ELF-1 (cell line): ENCODE measurements at places on chromosomes 4 and X.
A peak's percentile ranks its signal among the peaks of the same experiment; 100 is the strongest.

- no peak for DNase-seq
Observed at GRCh38 chr4:148053298-148054003, 321.6 kb downstream of the ARHGAP10 start.

DNA sequence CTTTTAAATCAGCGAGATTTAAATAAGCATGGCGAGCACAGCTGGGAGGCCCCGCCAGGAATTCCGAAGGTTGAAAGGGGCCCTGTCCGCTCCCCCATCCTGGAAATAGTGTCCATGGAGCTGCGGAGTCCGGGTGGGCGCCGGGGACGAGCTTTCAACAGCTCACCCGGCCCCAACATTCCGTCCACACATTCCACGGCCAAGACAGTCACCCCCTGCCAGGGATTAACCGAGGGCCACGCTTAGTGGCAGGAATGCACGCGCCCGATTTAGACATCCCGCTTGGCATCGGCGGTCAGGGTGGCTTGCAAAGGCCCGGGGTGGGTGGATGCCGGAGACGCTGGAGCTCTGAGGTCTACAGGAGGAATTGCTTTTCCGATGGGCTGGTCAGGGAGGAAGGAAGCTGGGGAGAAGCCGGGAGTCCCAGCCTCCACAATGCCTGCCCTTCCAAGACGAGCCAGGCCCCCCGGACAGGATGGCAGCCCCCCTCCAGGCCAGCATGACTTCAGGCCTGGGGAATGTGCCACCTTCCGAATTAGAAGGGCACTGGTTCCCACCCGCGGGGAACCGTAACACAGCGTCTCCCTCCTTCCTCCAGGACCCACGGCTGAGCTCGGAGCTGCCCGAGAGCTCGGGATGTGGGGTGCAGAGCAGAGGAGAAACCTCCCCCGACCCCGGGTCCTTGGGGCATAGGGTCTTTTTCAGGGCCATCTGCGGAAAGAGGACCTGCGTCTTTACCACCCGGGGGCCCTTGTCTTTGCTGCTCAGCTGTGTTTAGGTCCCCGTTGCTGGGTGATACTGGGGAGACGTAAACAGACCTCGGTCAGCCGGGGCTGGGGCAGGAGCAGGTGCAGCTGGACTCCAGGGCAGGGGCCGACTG is 26.9 kb upstream of the PPP2R3B start:
- DNase-seq, result peak; percentile 68

DNA sequence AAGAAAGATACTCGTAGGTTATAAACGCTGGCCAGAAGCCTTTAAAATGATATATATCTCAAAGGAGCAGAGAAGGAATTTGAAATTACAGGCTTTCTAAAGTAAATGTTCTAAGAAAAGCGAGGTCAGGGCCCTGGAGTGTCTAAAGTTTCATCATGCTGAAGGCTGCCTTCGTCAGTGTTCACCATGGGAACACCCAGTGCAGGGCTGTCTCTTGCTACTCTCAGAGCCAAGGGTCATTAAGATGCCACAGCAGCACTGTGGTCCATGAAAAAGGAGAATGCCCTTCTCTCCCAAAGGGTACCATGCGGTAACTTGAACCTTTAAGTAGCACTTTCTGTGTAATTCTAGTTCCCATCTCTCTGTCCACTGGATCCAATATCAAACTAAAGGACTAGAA is 174.5 kb upstream of the NWD2 start:
- DNase-seq, result no peak

DNA sequence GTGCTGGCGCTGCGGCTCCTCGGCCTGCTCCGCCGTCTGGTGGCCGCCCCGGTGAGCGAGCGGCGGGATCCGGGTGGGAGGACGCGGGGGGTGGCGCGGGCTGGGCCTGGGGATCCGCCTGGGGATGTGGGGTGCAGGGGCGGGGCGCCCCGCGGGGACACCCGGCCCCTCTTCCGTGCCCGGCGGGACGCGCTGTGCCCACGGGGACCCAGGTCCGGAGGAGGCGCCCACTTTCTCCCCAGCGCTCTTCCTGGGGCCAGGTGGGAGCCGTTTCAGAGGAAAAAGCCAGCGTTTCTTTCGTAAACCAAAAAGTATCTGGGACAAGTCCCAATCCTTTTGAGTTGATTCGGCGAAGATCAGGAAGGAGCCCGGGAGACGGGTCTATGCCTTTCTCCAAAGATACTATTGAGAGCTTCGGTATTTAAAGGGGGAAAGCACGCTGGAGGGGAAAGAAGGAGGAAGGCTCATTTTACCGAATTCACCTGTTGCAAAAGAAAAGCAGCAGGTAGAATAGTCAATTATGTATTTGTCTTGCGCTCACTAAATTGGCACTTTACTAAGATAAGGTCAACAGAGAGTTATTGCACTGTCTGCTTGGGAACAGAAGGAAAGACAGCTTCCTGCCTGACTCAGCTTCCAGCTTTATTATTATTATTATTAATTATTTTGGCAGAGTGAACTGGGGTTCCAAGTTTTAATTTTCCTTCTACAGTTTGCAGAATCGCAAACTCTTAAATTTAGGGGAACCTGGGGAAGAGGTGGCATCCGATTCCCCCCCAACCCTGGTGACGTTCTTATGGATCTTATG is 81.5 kb upstream of the CD99 start:
- DNase-seq, result peak; percentile 38

DNA sequence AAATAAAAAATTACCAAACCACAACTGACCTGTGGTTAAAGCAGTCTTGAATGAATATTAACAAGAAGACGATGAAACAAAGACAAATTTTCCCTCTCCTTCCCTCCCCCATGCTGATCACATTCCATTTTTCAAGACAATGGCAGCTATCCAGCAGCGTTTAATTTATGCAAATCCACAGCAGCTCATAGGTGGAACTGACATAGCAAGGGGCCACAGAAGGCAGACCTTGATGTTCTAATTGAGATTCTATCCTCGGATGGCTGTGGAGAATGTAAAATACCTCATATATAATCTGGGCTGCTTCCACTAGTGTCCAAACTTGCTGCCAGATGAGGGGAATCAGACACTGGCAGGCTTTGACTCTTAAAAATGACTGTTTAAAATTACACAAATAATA is 211.5 kb downstream of the CHRDL1 start:
- no peak for DNase-seq

- DNase-seq, result peak; percentile 48
Observed at GRCh38 chrX:21479695-21480270, 105.6 kb downstream of the CNKSR2 start.

DNA sequence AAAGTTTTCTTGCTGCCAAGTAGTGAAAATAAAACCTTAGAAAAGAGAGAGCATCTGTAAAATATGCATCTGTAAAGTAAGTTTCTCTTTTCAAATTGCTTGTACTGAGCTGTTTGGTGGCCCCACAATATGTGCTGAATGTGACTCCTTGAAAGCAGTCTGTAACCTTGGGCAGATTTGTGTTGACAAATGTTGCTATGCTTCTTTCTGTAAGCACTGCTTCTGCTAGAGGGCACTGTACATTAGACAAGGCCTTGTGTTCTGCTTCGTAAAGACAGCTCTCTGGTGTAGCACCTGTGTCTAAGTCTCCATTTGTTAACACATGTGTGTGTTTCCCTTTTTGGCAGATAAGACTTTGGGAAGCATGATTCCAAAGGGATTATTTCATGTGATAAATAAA is 56.6 kb upstream of the NRK start:
- no peak for DNase-seq

- DNase-seq, result no peak
Observed at GRCh38 chrX:150828785-150829184, 69.7 kb downstream of the CD99L2 start.

DNA sequence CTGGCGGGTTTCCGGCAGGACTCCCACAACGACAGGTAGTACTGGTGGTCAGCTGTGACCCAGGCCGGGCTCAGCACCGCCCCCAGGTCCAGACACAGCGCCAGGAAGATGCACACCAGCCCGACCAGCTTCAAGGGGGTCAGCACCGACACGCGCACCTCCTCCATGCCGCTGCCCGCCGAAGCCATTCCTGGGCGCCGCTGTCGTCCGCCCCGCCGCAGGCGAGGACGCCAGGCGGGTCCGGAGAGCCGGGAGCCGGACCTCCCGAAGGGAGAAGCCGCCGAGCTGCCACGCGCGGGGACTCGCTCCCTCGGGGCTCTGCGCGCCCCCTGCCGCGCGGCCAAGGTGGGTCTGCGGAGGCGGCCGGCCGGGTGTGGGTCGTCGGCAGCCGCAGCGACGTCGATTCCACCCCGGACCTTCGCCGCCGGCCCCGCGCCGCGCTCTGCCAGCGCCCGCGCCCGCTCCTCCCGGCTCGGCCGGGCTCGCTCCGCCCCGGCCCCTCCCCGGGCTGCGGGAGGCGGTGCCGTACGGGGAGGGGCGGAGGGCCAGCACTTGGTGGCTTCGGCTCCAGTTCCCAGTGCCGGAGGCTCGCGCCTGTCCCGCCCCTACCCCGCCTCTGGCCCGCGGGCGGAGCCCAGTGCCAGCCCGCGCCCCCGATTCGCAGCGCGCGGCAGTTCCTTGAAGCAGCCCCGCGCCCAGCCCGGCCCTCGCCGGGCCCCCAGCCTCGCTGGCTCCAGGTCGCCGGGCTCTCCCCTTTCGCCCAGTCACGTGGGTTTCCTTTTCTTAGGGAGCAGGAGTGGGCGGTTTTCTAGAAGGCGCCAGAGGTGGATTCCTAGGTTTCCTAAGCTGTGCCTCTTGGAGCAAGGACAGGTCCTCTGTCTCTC is at the start of gene TMEM47:
TMEM47 (minus strand) TSS at position 444 of the 884 bp plus-strand sequence; CDS start at position 188, 256 bp downstream.
- peak; percentile 96 for DNase-seq

- peak; percentile 95 for DNase-seq
Observed at GRCh38 chrX:153662266-153662665, 11.3 kb downstream of the PNCK start.

DNA sequence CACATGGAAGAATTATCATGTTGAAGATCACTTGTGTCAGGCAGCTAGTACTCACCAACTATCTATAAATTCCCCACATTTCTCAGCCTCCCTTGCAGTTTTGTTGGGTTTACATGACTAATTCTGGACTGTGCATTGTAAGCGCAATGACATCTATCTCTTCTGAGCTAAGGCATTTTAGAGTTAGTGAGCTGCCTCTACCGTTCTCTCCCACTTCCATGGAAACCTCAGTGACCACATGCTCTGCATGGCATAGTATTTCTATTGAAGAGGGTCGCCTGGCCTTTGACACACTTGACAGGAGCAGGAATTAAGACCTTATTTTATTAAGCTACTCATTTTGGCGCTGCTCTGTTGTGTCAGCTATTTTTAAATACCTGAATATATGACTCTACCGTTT is 67.5 kb upstream of the NPY2R start:
- no peak for DNase-seq

DNA sequence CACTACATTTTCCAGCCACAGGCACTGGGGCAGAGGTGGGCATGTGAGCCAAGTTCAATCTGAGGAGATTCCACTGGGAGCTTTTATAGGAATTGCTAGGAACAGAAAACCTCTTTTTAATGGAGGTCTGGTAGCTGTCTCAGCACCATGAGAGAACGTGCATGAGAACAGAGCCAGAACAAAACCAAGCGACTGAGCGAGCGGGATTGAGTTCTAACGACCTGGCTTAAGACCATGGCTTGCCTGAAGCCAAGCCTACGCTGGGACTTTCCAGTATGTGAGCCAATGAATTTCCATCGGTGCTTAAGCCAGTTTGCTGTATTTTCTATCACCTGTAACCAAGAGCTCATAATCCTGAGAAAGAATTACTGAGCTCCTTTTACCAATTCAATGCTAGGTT is 183.7 kb downstream of the NR3C2 start:
- no peak for DNase-seq

- no peak for DNase-seq
Observed at GRCh38 chr4:123937581-123937980, 541.0 kb downstream of the SPRY1 start.

- DNase-seq, result no peak
Observed at GRCh38 chr4:23234716-23235115, 542.0 kb downstream of the GBA3 start.

DNA sequence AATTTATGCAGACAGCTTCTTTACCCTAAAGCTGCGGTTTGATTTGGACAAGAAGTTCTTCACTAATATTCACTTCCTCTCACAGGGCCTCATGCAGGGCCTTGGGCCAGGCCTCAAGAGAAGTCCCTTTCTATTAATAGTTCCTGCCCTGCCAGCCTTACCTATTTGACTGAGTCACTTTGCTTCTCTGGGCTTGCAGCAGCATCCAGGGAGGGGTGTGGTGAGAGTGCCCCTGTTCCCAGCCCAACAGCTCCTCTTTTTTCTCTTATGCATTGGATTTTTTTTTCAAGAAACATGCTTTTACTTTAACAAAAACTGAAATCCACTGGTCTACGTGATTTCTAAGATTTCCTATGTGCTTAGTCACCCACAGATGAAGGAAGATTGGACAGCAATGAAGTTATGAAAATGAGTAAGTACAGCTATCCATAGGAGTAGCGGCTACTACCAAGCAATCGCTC is 26.7 kb downstream of the FAM156B start:
- no peak for DNase-seq

DNA sequence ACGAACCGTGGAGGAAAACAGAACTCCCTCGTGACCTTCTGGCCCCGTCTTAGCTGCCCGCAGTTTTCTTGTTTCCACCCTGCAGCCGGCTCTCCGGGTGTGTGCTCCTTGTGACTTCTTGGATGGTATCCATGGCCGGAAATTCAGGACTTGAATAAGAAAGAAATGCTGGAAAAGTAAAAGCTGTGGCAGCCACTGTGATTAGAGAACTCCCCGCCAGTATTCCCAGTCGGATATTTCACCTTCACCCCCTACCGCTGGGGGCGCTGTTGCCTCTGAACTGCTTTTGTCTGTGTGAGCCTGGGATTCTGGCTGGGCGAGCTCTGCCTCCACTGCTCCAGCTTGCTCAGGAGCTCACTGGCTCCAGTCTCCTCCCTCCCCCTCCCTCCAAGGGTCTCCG is 41.5 kb upstream of the CYP4V2 start:
- DNase-seq, result peak; percentile 90

GRCh38 chr4:26235500-26235899 is 85.3 kb upstream of the RBPJ start:
- DNase-seq, result no peak

- DNase-seq, result peak; percentile 28
Observed at GRCh38 chrX:28158019-28158777, 176.9 kb upstream of the DCAF8L1 start.

DNA sequence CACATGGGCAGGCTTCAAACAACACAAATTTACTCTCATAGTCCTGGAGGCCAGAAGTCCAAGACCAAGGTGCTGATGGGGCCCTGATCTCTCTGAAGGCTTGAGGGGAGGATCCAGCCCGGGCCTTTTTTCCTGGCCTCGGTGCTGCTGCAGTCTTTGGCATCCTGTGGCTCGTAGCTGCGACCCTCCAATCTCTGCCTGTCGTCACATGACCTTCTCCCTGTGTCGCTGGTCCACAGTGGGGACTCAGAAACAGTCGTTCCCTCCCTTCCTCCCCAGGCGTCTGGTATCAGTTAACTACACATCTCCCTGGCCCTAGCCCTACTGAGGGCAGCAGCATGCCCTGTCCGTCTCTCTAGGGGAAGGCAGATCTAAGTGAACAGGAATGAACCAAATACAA is 19.1 kb upstream of the MSX1 start:
- DNase-seq, result no peak

DNA sequence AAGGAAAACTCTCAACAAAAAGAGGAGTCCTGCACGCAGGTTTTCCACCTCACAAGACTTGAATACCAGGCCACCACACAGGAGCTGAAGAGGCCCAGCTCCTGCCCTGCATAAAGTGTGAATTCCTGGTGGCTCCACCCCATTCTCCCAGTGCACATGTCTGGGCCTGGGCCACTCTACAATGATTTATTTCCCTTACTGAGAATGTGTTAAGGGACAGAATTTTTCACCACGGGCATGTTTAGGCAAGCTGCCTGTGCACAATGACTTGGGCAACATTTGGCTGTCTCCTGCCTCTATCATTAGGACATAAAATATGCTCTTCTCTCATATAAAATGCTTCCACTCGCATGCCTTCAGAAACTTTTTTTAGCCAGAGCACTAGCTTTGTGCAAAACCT is 197.1 kb downstream of the SLC7A11 start:
- DNase-seq, result no peak
